ENCODE measurements at places on chromosomes 2 and 18. TPM values are rescaled to one million over a fixed set of nuclear protein-coding genes. Genes with fewer than 3 reads are reported as not detected.

The NEU2 gene
- 24.6 TPM for total RNA-seq

DNA sequence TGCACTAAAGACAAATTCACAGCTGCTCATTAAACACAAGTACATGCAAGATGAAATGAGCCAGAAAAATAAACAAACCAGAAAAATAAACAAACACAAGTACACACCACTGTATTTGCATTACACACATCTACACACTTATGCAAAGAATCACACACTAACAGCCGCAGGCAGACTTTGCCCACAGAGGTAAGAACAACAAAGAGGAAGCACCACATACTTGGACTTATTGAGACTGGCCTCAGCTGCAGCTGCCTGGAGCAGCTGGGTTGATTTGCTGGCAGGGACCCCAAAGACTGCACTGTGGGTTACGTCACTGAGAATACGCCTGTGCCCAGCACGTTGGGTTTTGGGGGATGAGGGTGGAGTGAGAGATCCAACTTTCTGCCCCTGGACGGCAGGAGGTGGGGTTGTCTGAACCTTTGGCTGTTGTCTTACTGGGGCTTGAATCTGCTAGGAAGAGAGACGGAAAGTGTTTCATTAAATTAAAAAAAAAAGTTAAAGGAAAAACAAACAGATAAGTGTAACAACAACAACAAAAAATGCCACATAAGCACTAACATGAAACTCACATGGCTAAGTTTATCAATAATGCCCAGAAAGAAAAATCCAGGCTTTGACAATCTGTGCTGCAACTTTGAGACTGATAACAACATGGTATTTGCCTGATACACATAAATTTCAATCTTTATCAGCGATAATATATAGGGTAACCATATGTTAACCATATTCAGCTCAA is 71.9 kb upstream of the NFU1 start:
- DNase-seq, result no peak

GRCh38 chr2:234212534-234212933 is 162.0 kb downstream of the SPP2 start:
- DNase-seq, result no peak

DNA sequence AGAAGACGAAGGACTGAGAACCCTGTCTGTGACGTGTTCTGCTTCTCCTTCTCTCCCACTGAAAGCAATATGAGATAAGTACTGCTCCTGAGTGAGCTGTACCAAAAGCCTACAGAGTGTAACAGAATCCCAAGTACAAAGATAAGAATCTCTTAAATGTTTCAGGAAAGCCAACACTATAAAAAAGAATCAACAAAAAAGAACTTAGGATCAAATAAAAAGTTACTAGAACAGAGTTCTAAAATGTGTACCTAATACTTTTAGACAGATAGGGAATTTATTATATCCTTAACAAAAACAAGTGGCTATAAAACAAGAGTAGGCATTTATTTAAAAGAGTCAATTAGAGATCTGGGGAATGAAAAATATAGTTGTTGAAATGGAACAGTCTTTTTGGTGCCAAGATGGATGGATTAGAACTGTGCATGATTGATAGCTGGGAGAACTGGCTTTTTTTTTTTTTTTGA is 49.0 kb downstream of the NCOA1 start:
- DNase-seq, result no peak

DNA sequence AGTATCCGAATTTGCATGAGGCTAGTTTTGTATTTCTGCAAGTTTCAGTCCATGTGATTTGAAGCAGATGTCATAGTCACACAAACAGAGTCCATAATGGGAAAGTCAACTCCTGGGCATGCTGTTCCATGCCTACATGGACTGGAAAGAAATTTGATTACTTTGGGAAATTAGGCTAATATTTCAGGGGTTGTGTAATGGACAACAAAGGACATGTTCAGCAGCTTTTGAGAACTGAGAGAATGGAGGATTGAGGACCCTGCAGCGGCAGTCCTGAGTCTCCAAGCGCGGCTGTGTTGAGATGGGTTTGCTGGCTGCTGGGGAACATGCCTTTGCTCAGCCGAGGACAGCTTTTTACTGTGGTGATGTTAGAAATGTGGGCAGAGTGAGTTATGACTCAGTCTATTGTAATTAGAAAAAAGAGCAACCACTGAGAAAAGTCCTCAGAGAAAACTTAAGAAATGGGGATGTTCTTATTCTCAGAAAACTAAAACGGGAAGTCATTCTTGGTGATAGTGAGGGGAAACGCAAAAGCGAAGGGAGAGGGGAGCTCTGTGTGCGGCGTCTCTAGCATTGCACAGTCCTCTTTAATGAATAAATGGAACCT is 149.2 kb downstream of the FAM210A start:
- DNase-seq, result no peak

The UGT1A5 gene
- 0.80 TPM for total RNA-seq

DNA sequence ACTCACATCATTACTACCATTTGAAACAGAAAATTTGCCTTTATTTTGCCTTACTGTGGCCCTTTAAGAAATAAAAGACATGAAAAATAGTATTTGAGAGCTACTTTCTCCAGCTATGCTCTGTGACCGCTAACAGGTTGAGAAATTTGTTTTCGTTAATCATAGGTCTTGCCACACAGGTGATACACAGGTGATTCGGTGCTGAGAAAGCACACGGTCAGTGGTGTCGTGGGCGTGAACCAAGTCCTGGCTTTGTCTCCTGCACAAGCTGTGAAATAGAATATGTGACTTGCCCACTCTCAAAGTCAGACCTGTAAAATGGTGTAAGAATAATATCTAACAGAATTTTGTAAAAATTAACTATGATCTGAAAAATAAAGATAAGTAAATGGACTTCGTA is 155.3 kb upstream of the SLC39A10 start:
- DNase-seq, result no peak

DNA sequence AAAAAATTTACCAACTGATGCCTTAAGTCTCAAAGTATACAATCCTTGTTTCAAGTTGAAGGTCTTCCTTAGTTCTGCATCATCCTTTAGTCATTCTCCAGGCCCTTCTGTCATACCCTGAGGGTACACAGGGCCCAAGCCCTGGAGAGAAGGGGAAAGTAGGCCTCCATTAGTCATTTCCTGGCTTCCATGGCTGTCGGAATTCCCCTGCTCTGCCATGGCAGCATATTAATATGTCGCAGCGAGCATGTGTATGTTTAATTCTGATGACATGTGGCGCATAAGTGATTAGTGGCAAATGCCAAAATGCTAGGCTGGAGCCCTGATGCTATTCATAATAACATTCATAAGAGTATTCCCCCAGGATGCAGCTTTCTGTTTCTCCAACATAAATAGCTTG is 22.1 kb downstream of the GPR39 start:
- no peak for DNase-seq

GRCh38 chr2:173044686-173045085 is 31.0 kb upstream of the MAP3K20 start:
- no peak for DNase-seq

- no peak for DNase-seq
Observed at GRCh38 chr18:59612381-59612780, 84.8 kb downstream of the CCBE1 start.

The CDH20 gene
- total RNA-seq, result 1.2 TPM

- DNase-seq, result no peak
Observed at GRCh38 chr2:88077080-88077479, 9.5 kb downstream of the SMYD1 start.

The PLCL1 gene
- total RNA-seq, result 2.1 TPM

- DNase-seq, result no peak
Observed at GRCh38 chr2:62099050-62099449, 96.9 kb upstream of the B3GNT2 start.

DNA sequence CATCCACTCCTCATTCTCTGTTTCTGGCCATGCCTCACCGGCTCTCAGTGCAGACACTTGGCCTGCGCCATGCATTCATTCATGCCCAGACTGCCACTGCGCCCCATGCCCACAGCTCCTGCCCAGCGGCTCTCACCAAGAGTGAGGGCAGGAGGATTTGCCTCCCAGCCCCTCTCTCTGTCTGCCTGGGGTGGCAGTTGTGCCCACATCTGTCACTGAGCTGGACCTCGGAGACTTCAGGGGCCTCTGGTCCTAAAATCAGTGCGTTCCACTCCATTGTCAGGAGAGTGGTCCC is 75.1 kb downstream of the CIB4 start:
- no peak for DNase-seq

The SLC5A7 gene
- total RNA-seq, result not detected

GRCh38 chr18:8869696-8870095 is 164.3 kb downstream of the MTCL1 start:
- DNase-seq, result no peak

DNA sequence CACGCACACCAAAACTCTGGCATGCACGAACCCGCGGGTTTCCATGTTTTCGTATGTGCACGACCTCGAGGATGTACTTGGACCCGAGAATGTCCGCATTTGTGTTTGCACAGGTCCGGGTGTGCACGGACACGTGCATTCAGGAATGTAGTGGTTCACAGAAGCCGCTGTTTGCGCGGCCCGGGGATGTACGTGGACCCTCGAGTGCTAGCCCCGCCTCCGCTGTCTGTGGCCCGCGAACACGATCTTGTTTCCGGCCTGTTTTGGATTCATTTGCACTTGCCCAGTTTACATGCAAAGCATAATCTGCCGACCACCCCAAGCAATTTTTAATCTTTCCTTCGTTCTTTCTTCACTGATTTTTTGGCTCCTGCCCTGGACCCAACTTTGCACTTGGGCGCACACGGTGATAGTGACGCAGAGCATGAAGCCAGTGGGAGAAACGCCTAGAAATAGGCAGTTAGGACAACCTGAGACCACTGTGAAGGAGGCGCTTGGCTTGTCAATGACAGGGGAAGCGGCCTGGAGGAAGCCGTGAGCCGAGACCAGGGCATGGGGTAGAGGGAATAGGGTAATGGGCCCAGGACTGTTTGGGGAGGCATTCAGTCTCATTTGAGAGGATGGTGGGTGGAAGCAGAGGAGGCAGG is 45.4 kb upstream of the PTMA start:
- no peak for DNase-seq

- no peak for DNase-seq
Observed at GRCh38 chr18:27206411-27206810, 21.3 kb upstream of the CHST9 start.

The DAW1 gene
- total RNA-seq, result 0.25 TPM

DNA sequence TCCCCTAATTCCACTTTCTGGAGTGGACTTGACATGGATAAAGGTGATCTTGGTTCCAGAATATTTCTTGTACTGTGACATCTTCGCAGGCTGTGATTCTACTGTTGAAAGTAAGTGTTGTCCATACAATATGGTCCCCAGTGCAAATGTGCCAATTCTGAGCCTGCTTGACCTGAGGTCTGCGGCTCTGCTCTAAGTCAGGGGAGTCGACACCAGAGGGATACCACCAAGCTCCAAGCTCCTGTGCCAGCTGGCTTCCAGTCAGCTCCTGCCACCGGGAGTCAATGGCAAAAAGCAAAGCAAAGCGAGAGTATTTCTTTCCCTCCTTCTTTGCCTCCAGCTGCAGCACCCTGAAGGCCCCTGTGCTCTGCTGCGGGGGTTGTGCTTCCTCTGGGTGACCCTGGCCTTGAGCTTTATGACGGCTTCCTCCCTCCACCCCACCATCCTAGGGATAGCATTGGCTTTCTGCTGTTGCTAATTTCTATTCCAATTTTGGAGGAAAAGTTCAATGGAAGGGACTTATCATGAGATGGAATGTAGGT is 50.4 kb downstream of the SLC35F5 start:
- no peak for DNase-seq

DNA sequence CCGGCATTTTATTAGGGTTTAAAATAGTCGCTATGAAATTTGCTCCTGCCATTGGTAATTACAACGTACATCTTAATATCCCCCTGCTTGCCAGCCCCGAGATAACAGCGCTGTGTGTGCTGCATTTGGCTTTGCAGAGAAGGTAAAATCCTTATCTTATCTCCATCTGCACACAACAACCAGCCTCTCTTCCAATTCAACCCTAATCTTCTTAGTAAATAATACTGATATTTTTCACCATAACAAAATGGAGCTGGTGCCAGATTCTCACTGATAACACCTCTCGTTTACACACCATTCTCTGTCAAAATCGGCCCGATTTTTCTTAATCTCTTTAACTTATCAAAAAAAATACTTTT is 61.4 kb upstream of the SIX3 start:
- DNase-seq, result no peak

The UGT1A3 gene
- total RNA-seq, result 0.54 TPM

DNA sequence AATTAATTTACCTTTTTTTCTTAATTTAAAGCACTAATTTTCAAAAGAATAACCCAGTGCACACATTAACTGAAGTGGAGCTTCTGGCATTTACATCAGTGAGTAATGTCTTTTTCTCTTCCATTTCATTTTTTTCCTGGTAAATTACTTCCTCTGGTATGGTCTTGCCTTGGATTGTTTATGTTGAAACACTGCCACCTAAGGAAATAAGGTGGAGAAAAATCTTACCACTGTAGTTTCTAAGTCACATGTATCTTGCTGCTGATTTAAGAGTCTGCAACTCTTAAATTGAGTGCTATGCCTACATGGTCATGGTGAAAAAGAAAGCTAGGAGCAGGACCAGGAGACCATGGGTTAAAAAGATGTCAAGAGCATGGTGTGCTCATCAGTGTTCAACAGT is 51.0 kb downstream of the TTC27 start:
- DNase-seq, result no peak

GRCh38 chr2:208820014-208820688 is 413.6 kb downstream of the PTH2R start:
- DNase-seq, result no peak

DNA sequence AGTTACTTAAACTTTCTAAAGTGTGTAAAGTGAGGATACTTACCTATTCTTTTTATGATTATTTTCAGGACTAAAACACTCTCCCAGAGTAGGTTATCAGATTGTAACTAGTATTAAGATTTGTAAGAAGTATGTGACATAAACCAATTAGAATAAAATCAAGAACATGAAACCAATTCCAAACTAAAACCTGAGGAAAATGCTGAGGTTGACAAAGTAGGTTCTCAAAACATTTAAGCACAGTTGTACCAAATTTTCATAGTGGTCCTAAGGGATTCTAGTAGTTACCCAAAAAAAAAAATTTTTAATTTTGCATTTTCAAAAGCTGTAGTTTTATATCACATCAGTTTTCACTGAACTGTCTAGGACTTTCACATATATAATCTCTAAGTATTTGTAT is 157.3 kb downstream of the MEMO1 start:
- no peak for DNase-seq
